Parietal lobe (tissue), 2 donors: ENCODE measurements at places on chromosomes 3 and 15. TPM values are rescaled to one million over a fixed set of nuclear protein-coding genes. Genes with fewer than 3 reads are reported as not detected.

IL16 gene
- 1.3 TPM for total RNA-seq

AP3B2 gene
- 104 TPM for total RNA-seq

LRRC31 gene
- total RNA-seq = not detected

DLL4 gene
- 6.3 TPM for total RNA-seq

IQCF5 gene
- total RNA-seq = not detected

SLC28A2 gene
- total RNA-seq = not detected

KBTBD12 gene
- 3.8 TPM for total RNA-seq

EFCAB12 gene
- 0.94 TPM for total RNA-seq

KIF9 gene
- 5.6 TPM for total RNA-seq

MYLK gene
- 5.3 TPM for total RNA-seq

TF gene
- 7.2 TPM for total RNA-seq

KBTBD8 gene
- 13.8 TPM for total RNA-seq

LMAN1L gene
- not detected for total RNA-seq

CMTM8 gene
- total RNA-seq = 0.63 TPM

ISLR gene
- 1.6 TPM for total RNA-seq

STAG1 gene
- total RNA-seq = 107 TPM

TGFBR2 gene
- total RNA-seq = 5.3 TPM

ZNF385D gene
- 23.2 TPM for total RNA-seq

ZIC1 gene
- 5.9 TPM for total RNA-seq

TLR9 gene
- 0.31 TPM for total RNA-seq

NDN gene
- total RNA-seq = 57.9 TPM

CCDC9B gene
- total RNA-seq = 4.4 TPM

RETNLB gene
- total RNA-seq = not detected

FOXB1 gene
- not detected for total RNA-seq

MORC1 gene
- total RNA-seq = not detected

CCR4 gene
- total RNA-seq = not detected

PP2D1 gene
- total RNA-seq = not detected

CILP gene
- total RNA-seq = 0.63 TPM
